ENCODE measurements at places on chromosomes 16 and 17. TPM values are rescaled to one million over a fixed set of nuclear protein-coding genes. Genes with fewer than 3 reads are reported as not detected.

MCRIP1 gene
- 90.9 TPM for total RNA-seq

NKD1 gene
- total RNA-seq = 0.07 TPM

TNS4 gene
- 127 TPM for total RNA-seq

PSMD7 gene
- 75.3 TPM for total RNA-seq

KCNJ16 gene
- not detected for total RNA-seq

ARL5C gene
- total RNA-seq = 0.58 TPM

- H3K27ac ChIP-seq = no peak overlapping the region
- H3K4me3 ChIP-seq = no peak overlapping the region
- H3K36me3 ChIP-seq = no peaks in the 10 kb centered on the region
- DNase-seq = no peak
- H3K4me1 ChIP-seq = peaks cover 41% of the 10 kb centered on the region
These were observed 45.1 kb downstream of the OMG start for GRCh38 chr17:31251970-31252328.

DNA sequence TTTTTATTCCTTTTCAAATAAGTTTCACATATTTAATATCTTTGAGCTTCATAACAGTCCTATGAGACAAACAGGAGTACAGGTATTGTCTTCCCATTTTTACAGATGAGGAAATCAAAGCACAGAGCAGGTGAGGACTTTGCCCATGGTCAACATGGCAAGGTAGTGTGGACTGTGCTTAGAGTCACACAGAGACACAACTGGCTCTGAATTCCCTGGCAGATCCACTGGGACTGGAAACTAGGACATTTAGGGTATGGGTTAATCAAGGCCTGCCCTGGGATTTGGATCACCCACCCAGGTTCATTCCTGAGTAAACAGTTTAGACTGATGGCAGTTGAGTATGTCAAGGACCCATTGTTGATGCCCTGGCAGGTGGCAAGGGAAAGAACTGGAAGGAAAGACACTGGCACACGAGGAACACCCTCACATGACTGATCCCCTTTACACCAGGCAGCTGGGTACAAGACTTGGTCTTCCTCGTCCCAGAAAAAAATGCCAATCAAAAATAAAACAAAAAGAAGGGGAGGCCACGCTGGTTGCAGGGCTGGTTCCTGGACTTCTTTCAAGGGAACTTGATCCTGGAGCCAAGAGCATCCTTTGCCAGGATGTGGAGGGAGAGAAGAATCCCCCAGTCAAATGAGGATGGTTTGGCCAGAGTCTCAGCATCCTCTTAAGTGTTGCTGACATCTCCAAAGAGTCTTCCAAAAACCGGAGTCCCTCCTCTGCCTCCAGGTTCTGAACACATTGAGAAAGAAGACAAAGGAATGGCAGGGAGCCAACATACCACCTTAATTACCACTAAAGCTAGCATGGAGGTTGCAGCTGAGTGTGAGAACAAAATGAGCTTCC, 34.9 kb downstream of the CHD9 start:
- no peaks in the 10 kb centered on the region for H3K27me3 ChIP-seq
- H3K4me1 ChIP-seq = peaks cover 8% of the 10 kb centered on the region
- no peaks in the 10 kb centered on the region for H3K36me3 ChIP-seq
- no peak overlapping the region for H3K27ac ChIP-seq

DNA sequence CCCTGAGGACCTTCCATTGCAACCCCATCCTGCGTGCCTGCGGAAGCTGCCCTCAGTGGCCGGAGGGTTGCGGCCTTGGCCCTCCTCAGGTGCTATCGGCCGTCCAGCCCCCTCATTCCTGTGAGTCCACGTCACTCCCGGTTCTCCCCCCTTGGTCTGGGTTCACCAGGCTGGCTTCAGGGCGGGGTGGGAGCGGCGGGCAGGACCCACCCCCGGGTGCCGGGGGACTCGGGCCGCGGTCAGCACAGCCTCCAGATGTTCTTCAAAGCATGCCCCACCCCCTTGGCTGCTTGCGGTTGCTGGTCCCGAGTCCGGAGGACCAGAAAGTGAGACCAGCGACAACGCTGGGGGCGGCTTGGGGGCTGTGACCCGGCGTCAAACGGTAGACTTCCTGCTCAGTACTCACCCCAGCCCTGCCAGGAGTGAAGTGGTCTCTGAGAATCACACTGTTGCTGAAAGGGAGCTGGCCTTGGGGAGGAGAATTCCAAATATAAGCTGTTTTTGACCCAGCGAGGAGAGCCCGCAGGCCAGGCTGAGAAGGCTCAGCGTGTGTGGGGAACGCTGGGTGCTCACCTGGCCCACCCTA, 4.5 kb downstream of the ZNF469 start:
- no peaks in the 10 kb centered on the region for H3K36me3 ChIP-seq
- H3K27ac ChIP-seq = peak overlapping the region; percentile 79
- H3K4me3 ChIP-seq = no peak overlapping the region
- no peak for DNase-seq
- peaks cover 22% of the 10 kb centered on the region for H3K4me1 ChIP-seq

DNA sequence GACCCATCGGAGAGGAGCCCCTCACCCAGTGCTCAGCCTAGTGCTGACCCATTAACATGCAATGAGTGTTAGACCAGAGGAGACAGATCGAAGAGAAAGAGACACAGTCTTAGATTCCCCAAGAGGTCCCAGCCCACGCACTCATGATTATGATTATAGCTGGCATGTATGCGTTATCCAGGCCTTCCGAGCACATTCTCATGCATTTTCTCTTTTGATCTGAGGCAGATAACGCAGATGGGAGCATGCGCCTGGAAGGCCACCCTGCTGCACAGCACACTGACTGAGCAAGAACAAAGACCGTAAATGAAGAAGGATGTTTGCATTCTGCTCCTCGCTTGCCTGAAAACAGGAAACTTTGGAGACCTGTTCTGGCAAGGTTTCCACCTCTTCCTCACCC, 232.7 kb downstream of the SOX9 start:
- no peaks in the 10 kb centered on the region for H3K36me3 ChIP-seq
- H3K27ac ChIP-seq = no peak overlapping the region
- no peak for DNase-seq

DNA sequence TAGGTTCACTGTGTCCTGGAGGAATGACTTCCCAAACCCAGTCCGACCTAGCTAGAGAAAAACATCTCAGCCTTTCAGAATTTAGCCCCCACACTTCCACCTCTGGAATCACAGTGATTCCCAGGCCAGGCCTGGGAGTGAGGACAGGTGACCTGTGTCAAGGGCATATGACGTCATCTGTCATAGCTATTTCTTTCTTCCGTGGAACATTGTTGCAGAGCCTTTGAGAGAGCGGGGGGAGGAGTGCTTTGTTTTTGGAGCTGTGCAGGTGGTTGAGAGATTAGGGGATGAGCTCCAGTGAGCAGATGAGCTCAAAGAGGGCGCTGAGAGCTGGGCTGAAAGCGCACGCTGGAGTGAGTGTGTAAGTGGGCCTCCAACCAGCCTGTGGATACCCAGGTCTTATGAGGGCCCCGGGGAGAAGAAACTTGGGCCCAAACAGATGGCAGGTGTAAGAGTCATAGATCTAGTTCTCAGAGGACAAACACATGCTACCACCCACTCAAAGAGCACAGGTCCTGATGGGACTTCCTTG, 344.8 kb downstream of the SNX29 start:
- H3K36me3 ChIP-seq = no peaks in the 10 kb centered on the region
- no peak overlapping the region for H3K4me3 ChIP-seq
- no peaks in the 10 kb centered on the region for H3K27me3 ChIP-seq
- no peaks in the 10 kb centered on the region for H3K4me1 ChIP-seq
- no peak overlapping the region for H3K27ac ChIP-seq

DNA sequence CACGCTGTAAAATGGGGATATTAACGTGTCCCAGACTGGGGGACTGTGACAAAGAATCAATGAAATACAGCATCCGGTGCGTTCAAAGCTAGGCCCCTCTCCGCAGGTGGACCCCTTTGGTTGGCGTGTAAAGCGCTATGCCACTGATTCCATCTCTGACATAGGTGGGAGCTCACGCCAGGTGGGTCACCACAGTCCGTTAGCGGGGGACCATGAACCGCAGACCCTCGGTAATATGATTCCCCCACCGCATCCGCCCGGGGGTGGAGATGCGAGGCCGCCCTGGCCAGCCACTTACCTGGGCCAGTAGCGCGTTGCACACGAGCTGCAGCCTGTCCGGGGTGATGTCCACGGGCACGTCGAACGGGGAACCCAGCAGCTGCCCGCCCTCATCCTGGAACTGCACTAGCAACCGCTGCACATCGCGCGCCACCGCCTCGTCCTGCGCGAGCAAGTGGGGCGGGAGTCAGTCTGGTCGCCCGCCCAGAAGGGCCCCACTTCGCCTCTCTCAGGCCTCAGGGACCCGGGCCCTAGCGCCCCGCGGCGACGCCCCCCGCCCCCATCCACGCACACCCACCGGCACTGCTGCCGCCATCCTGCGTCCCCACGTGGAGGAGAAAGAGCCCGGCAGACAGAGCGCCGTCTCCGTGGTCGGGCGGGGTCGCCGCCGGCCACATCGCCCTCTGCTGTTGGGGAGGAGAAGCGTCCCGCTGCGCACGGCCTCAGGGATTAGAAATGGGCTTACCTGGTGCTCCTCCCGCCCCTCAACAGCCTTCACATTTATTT, at the start of gene NLE1:
TSS of gene NLE1 (minus strand) at position 623 of the 786 bp plus-strand sequence. CDS start at position 595, 28 bp downstream.
- peaks cover 18% of the 10 kb centered on the region for H3K36me3 ChIP-seq
- 0 out of 2 replicates have a peak within 1 kb of the TSS, but pooled peaks have one; percentile 5 for H3K27ac ChIP-seq
- no peaks in the 10 kb centered on the region for H3K4me1 ChIP-seq
- H3K27me3 ChIP-seq = no peaks in the 10 kb centered on the region
- peak; percentile 70 for DNase-seq

GRCh38 chr17:62309396-62309795, 71.0 kb upstream of the EFCAB3 start:
- H3K27ac ChIP-seq = no peak overlapping the region
- H3K27me3 ChIP-seq = peaks cover 57% of the 10 kb centered on the region
- no peaks in the 10 kb centered on the region for H3K36me3 ChIP-seq
- no peak for DNase-seq
- H3K4me1 ChIP-seq = no peaks in the 10 kb centered on the region

DNA sequence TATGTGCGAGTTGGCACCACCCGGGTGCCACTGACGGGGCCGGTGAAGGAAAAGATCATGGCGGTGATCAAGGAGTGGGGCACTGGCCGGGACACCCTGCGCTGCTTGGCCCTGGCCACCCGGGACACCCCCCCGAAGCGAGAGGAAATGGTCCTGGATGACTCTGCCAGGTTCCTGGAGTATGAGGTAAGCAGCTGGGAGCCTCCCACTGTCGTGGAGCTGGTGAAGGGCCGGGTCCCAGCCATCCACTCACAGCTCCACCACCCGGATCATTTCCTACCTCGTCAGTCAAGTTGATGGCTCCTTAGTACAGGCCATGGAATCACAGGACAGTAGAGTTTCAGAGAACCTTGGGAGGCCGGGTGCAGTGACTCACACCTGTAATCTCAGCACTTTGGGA, 20.0 kb downstream of the ATP2A1 start:
- H3K36me3 ChIP-seq = no peaks in the 10 kb centered on the region
- no peak for DNase-seq
- no peaks in the 10 kb centered on the region for H3K27me3 ChIP-seq
- no peak overlapping the region for H3K27ac ChIP-seq

GRCh38 chr17:60252459-60252858, 102.7 kb downstream of the CA4 start:
- H3K27ac ChIP-seq = no peak overlapping the region
- peaks cover 27% of the 10 kb centered on the region for H3K36me3 ChIP-seq
- H3K4me3 ChIP-seq = no peak overlapping the region
- H3K4me1 ChIP-seq = no peaks in the 10 kb centered on the region
- DNase-seq = no peak
- H3K27me3 ChIP-seq = no peaks in the 10 kb centered on the region

GRCh38 chr16:29900102-29900887, at the start of gene ASPHD1:
Gene ASPHD1, plus strand, starts transcription at chr16:29900488. Its CDS starts 484 bp downstream, at chr16:29900972.
- H3K27ac ChIP-seq = peak within 1 kb of the TSS; percentile 45
- H3K4me3 ChIP-seq = peak within 1 kb of the TSS; percentile 66
- H3K4me1 ChIP-seq = peaks cover 7% of the 10 kb centered on the region
- no peaks in the 10 kb centered on the region for H3K27me3 ChIP-seq

DNA sequence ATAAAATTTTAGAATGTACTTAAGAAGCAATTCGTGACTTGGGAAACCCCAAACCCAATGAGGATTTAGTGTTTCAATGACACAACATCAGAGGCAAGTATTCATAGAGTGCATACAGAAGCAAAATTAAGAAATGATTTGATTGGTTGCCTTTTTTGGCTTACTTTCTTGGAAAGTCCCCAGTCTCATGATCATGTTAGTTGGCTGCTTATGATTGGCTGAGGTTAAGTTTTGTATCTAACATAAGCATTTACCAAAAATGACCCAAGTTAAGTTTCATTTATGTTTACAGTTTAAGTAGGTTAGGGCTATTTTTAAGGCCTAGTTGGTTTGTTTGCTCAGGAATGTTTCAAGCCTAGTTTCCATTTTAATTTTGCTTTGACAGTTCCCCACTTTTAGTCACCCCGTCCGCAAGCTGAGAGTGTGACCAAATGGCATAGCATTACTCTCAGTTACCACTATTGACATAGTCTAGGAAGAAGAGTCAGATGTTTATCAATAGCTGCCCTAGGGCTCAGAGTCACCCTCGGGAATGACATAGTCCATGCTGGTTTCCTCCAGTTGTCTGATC, 36.2 kb downstream of the DGKE start:
- H3K4me3 ChIP-seq = no peak overlapping the region
- no peaks in the 10 kb centered on the region for H3K27me3 ChIP-seq
- peaks cover 5% of the 10 kb centered on the region for H3K36me3 ChIP-seq
- DNase-seq = peak; percentile 21

DNA sequence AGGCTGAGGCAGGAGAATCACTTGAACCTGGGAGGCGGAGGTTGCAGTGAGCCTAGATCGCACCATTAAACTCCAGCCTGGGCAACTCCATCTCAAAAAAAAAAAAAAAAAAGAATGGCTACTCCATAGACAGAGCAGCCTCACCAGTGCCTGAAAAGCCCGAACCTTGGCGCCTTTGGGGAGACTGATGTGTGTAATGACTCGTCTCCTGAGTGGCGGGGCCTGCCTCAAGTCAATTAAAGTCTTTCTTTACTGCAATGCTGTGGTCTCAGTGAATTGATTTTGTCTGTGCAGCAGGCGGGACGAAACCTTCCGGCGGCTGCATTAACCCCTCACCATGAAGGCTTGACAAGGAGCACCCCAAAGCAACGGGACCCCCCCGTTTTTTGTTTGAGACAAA, 3.5 kb upstream of the UQCC4 start:
- H3K27ac ChIP-seq = no peak overlapping the region
- H3K27me3 ChIP-seq = no peaks in the 10 kb centered on the region
- H3K4me3 ChIP-seq = no peak overlapping the region
- no peaks in the 10 kb centered on the region for H3K36me3 ChIP-seq
- no peak for DNase-seq

GRCh38 chr17:33297643-33298042, 4.5 kb upstream of the ASIC2 start:
- H3K4me1 ChIP-seq = peaks cover 9% of the 10 kb centered on the region
- no peak for DNase-seq
- no peak overlapping the region for H3K4me3 ChIP-seq
- no peak overlapping the region for H3K27ac ChIP-seq
- peaks cover 8% of the 10 kb centered on the region for H3K27me3 ChIP-seq
- no peaks in the 10 kb centered on the region for H3K36me3 ChIP-seq

GRCh38 chr17:65104541-65104940, 32.6 kb upstream of the RGS9 start:
- H3K27me3 ChIP-seq = no peaks in the 10 kb centered on the region
- no peak for DNase-seq
- H3K27ac ChIP-seq = peak overlapping the region; percentile 64
- H3K36me3 ChIP-seq = no peaks in the 10 kb centered on the region
